ENCODE measurements at places on chromosomes 3 and 15.

- DNase-seq = no peak
Measured at GRCh38 chr3:66486202-66486601, 14.6 kb downstream of the LRIG1 start.

DNA sequence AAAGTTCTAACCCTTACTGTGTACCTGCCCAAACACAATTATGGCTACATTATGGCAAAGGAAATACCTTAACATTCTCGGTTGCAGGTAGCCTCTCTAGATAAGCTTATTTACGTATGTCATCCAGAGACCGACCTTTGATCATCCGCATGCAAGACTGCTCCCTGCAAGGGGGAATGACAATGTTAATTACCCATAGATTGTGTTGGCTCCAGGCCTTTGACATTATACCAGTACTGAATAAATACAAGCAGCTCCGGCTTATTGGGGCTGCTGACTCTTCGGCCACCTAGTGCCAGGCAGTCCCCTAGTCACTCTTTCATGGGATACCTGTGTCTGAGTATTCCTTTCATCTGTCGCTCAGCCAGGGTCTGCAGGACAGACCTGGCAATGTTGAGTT is 223.5 kb downstream of the DTWD1 start:
- DNase-seq = no peak

DNA sequence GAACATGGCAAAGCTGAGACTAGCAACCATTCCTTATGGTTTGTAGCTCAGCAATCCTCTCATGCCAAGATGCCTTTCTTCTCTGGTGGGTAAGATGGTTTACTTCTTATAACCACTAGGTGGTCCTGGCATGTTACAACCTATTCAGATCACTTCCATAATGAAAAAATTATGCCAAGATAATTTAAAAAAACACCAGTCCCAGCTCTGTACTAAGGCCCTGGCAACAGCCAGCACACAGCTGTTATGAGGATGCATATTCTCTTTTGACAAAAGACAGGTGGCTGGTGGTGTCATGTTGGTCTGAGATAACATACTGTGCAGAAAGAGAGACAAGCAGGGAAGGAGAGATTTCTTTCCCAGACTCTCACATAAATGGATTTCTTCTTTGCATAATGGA is 65.7 kb upstream of the FRMD4B start:
- DNase-seq = no peak

DNA sequence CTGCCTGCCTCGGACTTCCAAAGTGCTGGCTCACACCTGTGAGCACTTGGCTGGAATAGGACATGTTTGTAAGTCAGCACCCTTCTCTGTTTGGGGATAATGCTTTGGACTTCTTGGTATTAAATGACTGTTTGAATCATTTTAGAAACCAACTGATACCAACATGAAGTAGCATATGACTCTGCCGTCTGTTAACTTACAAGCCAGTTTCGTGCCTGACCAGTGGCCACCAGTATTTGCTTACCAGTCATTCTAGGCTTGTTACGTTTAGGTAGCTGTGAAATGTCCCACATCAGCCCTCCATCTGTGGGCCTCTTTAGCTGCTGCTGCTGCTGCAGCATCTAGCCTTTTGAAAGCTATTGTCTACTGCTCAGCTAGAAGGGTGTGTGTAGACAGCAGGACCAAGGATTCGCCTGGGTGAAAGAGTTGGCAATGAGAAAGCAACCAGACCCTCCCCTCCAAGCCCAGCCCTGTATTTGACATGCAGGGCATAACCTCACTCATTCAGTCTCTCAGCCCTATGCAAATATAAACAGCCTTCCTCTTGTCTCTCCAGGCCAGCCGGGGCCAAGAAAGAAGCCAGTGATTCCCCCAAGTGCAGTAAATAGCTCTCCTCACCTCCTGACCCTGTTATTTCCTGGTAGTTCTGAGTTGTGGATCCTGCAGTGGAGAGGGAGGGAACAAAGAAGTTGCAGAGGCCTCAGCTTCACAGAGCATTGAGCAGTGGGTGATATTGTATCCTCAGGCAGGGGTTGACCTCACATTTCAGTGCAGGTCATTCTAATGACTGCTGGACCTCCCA is 51.0 kb downstream of the NKIRAS1 start:
- peak; percentile 16 for DNase-seq

DNA sequence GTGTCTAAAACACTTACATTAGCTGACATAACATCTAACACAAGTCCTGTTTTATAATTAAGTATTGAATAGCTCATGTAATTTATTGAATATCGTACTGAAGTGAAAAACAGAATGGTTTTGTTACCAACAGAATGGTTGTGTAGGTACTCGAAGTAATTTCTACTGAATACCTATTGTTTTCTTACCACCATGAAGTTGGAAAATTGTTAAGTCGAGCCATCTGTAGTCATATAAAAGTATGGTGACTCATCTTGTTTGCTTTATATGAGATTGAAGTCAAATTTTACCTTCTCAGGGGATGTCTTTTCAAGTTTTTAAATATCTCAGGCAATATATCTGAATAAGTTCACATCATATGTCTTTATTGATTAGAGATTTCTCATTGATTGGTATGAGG is 37.6 kb downstream of the PIAS1 start:
- DNase-seq = no peak

- no peak for DNase-seq
Measured at GRCh38 chr3:100042166-100042981, 71.9 kb downstream of the FILIP1L start.

DNA sequence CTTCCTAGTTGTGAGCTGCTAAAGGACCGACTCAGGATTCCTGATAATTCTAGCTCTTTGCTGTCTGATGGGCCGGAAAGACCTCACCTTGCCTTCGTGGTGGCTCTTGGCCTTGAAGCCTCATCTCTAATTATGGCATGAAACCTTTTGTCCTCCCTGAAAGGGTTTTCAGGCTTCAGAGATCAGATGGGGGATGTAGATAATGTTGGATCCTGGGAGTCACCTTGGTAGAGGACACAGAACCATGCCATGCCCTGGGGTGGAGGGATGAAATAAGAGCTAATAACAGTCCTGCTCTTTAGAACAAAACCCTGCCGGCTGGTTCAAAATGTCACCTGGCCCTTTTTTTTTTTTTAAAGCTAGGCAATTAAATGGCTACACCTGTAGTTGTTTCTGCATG is 50.8 kb upstream of the SYN2 start:
- DNase-seq = peak; percentile 18

All from NCI-H2227 treated with DMSO at 0.1 percent for 48 hours (cell line).